ENCODE measurements at places on chromosomes 16 and 17. TPM values are rescaled to one million over a fixed set of nuclear protein-coding genes. Genes with fewer than 3 reads are reported as not detected.

DNA sequence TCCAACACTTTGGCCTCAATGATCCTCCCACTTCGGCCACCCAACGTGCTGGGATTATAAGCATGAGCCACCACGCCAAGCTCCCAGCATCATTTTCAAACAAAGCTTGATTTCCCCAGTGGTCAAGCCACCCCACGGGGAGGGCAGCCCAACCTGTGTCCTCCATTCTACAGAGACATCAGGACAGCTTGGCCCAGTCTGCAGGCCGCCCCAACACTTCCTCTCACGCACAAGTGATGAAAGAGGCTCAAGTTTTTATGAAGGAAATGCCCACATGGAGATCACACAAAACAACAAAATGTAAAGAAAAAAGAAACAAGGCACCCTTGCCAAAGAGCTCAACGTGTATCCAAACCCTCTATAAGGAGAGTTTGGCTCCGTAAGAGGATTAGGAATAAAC lies 112.4 kb downstream of the XYLT1 start:
- no peak for DNase-seq

DNA sequence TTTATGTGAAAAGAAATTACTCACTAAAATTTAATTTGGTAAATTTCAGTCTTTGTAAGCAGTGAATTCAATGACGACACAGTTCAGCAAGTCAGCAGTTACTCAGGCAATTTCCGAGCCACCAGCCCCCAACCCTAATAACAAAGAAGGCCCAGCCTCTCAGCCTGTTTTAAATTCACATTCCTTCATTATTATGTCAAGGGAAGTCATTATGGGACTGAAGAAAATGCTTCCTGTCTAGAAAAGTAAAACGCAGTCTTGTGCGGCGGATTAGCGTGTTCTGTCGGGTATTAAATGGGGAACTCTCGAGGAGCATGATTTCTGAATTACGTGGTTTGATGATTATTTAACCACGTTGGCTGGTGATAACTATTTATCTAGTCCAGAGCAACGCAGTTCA lies 177.6 kb downstream of the AIPL1 start:
- DNase-seq: no peak

DNA sequence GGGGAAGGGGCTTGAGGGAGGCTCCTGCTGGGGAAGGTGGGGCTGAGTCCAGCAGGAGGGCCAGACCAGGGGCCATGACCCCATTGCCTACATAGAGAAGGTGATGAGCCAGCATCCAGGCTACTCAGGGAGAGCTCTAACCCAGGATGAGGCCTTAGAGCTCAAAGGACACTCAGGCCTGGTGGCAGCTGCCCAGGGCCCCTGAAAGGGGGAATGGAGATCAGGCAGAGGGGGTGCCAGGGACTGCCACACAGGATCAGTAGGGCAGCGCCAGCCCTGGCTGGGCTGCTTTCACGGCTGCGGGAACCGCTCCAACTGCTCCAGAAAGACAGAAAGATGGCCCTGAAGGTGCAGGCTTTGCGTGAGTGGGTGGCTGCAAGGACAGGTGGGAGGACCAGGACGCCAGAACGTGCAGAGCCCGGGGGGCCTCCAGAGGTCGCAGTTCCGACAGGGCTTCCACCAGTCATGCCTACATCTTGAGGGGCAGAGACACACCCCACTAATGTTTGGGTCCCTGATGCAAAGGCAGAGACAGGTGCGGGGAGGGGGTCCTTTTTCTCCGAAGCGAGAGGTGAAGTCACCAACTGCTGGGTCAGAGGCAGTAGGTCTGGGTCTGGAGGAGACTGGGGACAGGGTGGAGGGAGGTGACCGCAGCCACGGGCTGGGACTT lies 882 bp upstream of the ATP6V0C start:
- peak; percentile 87 for DNase-seq

DNA sequence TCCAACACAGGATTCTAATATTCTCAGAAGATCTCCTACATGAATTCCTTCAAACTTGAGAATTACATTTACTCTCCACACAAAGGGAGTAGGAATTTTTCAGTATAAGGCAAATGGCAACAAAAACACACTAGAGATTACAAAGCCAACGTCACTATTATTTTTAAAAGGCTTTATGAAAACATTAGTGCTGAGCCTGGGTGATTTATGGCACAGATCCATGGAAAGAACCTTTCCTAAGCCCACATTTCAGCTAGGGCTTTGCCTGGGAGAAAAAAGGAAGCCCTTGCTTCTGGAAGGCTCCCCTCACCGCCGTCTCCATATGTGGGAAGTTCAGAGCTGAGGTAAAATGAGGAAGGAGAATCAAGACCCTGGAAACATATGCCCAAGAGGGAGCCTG lies 499.4 kb upstream of the HSBP1 start:
- no peak for DNase-seq

DNA sequence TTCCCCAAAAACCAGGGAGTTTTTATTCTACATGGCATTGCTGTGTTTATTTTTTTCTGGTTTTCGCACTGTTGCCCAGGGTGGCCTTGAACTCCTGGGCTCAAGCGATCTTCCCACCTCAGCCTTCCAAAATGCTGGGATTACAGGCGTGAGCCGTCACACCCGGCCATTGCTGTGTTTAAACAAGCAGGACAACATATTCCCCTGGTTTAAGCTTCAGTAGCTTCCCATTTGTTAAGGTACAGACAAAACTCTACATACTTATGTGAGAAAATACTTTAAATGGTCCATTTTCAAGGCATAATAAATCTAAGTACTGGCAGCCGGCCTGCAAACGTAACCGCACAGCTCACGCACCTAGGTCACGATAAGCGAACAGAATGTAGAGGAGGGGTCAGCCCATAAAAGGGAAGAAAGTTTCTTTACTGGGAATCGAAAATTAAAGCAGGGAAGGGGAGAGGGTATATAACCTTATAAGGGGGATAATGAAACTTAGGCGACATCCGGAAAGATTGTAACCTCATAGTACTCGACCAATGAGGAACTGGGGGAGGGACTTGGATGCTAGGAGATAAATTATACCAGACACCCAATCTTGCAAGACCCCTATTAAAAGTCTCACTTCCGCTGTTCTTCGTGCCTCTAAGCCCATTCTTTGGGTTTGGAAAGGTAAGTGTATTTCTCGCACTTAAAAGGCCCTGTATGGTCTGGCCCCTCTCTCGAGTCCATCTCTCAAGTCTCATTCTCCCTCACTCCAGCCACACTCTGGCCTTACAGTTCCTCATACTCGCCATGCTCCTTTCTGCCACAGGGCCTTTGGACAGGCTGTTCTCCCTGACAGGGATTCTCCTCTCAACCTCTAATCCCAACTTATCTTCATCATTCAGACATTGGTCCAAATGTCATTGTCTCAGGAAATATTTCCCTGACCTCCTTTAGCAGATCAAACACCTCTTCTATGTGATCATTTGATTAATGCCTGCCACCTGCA lies 59.2 kb downstream of the TEX14 start:
- no peak for DNase-seq

DNA sequence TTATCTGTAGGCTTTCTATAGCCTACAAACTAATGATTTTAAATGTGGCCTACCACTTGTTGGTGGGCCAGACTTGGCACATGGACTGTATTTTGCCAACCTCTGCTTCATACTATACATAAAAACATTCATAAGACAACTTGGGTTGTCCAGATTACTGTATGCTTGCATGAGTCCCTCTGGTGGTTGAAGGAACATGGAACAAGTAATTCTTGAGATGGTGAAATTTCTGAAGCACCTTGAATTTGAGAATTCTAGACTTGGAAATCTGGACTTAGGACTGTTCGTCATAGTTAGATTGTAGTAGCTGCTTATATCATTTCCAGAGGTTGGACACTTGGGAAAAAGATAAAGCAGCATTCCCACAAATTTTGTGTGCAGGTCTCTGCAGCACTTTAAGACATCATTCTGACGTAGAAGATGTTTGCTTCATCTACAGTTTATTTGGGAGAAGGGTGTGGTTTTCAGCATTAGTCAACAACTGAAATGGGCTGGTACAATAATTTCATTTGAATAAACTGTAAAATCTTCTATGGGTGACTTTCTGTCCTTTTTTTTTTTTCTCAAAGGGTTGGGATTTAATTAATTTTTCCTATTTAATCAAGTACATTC lies 31.2 kb downstream of the NFATC3 start:
- DNase-seq: no peak

- no peak for DNase-seq
Measured at GRCh38 chr16:30619638-30620037, 9.4 kb upstream of the ZNF689 start.

Gene C1QTNF8
- total RNA-seq: not detected

DNA sequence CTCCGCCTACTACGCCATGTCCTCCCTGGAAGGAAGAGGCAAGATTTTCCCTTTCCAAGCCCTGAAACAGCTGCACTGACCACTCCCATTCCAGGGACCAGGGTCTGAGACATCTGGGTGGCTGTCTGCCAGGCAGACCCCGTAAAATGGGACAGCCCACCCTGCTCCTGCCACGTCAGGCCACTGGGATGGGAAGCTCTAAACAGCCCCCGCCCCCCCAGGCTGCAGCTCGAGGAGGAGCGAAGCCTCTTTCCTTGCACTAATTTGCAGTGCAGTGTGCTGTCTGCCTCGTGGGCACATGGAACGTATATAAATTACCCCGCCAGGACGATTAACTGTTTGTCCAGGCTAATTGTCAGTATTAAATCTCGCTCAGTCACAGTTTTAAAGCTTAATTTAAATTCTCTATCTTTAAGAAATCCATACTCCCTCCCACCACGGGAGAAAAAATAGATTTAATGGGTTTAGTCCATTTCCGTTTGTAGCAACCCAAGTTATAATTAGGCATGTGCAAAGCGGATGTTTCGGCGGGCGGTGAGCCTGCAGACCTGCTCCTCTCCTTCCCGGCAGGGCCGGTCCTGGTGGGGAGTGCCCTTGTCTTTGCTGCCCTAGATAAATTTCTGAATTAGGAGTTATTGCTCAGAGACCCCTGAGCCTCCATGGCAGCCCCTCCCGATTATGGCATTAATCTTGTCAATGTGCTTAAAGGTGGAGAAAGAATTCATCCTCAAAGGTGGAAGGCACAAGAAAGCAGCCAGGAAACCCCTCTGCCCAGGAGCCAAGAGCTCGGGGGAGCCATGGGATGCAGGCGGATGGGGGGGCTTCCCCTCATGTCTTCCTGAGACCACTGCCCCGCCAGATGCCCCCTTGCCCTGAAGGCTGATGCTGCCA lies 268.0 kb upstream of the TNRC6C start:
- no peak for DNase-seq

Gene KRT20
- total RNA-seq: not detected

GRCh38 chr16:64846966-64847365 lies 274.9 kb downstream of the CDH11 start:
- no peak for DNase-seq

Gene MYH10
- 103 TPM for total RNA-seq

Gene OR1F1
- not detected for total RNA-seq

- DNase-seq: peak; percentile 41
Measured at GRCh38 chr16:2587891-2588565, 50.2 kb downstream of the PDPK1 start.

DNA sequence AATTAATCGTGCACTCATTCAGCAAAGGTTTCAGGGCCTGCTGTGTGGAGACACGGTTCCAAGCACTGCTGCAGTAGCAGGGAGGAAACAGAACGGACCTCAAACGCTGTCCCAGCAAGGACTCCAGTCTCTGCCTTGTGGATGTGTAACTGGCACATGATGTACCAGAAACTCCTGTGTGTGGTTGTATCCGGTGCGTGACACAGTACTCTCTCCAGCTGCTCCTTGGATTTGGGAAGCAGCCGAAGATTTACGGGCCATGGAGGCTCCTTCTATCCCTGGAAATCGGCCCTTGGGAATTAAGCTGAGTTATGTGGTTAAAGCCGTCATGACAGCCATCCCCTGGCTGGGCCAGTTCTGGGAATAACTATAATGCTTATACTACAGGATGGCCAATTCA lies 8.5 kb upstream of the ANKRD11 start:
- no peak for DNase-seq

DNA sequence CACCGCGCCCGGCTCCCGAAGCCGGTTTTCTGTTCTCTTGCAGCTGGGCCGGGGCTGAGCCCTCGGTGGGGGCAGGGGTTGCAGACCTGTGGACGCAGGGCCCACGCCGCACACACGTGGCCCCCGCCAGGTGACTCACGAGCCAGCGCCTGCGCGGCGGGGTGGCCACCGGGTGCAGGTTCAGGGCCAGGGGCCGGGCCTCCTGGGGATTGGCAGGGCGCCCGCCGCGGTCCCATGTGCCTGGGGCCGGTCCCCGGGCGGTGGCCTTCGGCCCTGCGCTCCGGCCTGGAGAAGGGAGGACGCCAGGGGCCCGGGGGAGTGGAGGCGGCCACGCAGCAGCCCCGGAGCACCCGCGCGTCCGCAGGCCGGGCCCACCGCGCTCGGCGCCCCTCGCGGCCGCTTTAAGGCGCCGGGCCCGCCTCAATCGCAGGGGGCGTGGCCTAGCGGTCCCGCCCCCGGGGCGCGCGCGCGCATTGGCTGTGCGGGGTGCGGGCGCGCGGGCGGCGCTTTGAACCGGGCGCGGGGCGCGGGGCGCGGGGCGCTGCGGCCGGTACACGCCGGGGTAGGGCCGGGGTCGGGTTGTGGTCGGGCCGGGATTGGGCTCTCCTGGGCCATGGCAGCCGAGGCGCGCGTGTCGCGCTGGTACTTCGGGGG lies at the start of gene SLC25A10:
TSS of gene SLC25A10 (plus strand) at position 471 of the 654 bp plus-strand sequence. CDS start at position 614, 143 bp downstream.
- DNase-seq: peak; percentile 99

DNA sequence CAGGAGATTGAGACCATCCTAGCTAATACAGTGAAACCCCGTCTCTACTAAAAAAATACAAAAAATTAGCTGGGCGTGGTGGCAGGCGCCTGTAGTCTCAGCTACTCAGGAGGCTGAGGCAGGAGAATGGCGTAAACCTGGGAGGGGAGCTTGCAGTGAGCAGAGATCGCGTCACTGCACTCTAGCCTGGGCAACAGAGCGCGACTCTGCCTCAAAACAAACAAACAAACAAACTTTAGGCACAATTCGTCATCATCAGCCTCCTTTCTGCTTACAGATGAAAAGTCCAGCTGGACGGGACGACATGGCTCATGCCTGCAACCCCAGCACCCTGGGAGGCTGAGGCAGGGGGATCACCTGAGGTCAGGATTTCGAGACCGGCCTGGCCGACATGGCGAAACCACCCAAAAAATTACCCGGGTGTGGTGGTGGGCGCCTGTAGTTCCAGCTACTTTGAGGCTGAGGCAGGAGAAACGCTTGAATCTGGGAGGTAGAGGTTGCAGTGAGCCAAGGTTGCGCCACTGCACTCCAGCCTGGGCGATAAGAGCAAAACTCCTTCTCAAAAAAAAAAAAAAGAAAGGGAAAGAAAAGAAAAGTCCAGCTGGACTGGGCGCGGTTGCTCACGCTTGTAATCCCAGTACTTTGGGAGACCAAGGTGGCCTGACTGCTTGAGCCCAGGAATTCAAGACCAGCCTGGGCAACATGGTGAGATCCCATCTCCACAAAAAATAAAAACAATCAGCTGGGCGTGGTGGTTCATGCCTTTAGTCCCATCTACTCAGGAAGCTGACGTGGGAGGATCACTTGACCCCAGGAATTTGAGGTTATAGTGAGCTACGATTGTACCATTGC lies 1.5 kb upstream of the SPIRE2 start:
- DNase-seq: no peak

- peak; percentile 55 for DNase-seq
Measured at GRCh38 chr17:79679631-79680317, 51.0 kb upstream of the ENPP7 start.

GRCh38 chr16:22326369-22326652 lies 29.1 kb downstream of the POLR3E start:
- no peak for DNase-seq

Gene TBC1D3L
- 3.3 TPM for total RNA-seq

Gene GPR139
- 0.15 TPM for total RNA-seq

GRCh38 chr17:35568561-35568960 lies 7.9 kb upstream of the SLFN14 start:
- DNase-seq: peak; percentile 26

Gene ABI3
- 2.7 TPM for total RNA-seq

- DNase-seq: peak; percentile 78
Measured at GRCh38 chr17:8122924-8123694, 797 bp downstream of the HES7 start.

Gene SP6
- 0.10 TPM for total RNA-seq
